ENCODE measurements at places on chromosomes 1 and 21.

DNA sequence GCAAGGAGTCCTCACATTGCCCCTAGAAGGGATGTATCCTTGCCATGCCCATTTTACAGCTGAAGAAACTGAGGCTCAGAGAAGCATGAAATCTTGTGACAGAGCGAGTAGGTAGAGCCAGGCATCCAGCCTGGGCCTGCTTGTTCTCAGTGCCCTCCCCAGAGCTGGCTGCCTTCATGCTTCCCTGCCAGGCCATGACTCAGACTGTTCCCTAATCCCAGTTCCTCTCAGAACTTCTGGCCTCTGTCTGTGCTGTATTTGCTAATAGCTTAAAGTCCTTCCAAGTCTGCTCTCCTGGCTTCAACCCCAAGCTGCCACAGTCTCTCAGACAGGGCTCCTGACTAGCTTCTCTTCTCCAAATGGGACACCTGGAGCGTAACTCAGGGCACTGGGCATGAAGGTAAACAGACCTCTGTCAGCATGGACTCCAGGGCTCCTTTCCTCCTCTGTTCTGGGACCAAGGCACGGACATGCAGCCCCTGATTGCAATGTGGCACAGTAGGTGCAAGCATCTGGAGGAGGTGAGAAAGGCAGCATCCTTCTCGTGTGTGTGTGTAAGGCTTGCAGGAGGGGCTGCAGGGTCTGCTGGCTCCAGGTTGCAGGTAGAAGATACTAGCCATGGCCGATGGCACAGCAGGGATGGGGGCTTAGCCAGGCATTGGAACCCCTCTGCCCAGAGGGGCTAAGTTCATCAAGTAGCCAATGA, 122.7 kb downstream of the HMGB4 start:
- no peak for DNase-seq

DNA sequence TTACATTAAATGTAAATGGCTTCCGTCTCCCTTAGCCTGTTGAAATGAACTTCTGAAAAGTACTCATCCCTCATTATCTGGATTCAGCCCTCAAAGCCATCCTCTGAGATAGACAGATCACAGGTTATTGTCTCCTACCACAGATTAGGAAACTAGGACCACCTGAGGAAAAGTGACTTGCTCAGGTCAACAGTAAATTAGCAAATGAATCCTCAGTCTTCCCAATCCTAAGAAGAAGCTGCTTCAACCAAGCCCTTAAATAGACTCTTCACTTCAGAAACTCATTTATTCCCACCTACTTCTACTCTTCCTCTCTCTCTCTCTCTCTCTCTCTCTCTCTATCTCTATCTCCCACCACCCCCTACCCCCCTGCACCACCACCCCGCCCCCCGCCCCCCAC, 152.3 kb downstream of the DMRTA2 start:
- no peak for DNase-seq

DNA sequence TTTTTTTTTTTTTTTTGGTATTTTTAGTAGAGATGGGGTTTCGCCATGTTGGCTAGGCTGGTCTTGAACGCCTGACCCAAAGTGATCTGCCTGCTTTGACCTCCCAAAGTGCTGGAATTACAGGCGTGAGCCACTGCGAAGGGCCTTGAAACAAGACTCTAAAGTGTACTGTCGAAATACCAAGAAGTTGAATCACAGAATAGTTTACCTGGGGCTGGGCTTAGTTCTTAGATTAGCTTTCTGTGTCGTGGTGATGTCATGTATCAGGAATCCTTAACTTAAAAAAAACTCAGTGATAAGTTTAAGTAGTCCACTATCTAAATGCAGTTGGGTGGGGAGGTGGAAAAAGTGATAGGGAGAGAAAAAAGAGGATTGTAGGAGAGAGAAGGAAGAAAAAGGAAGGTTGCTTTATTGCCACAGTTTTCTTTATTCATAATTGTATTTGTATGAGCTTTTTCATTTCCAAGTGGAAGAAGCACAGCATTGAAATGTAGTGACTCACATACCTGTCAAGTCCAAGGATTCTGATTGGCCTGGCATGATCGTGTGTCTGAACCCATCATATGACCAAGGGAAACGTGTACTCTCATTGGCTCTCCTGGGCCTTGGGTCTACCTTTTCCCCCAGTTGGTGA, 13.4 kb downstream of the ITSN1 start:
- no peak for DNase-seq

- DNase-seq, result no peak
Measured at GRCh38 chr1:110605901-110606656, at the start of gene KCNA2. KCNA2 (minus strand) TSS chr1:110606358; CDS start chr1:110604782, 1,576 bp downstream.
